Smooth muscle cell of the umbilical artery (primary cell): ENCODE measurements at places on chromosomes 1 and 21. TPM values are rescaled to one million over a fixed set of nuclear protein-coding genes. Genes with fewer than 3 reads are reported as not detected.

The NUDC gene
- total RNA-seq = 14.0 and 31.8 TPM in 2 replicates

The TAF13 gene
- 172 and 200 TPM in 2 replicates for total RNA-seq

The INAVA gene
- 0.18 TPM in 1 of 2 replicates, not detected in the other for total RNA-seq

The AMY1B gene
- total RNA-seq = not detected in 2 replicates

The IQGAP3 gene
- total RNA-seq = 1.5 and 14.8 TPM in 2 replicates

The ATP6V1G3 gene
- total RNA-seq = not detected in 2 replicates
